Activated T-cell treated with anti-CD3 and anti-CD28 coated beads, Interleukin-2, amount 50 U/mL, for 4 hours (primary cell): ENCODE measurements at places on chromosomes 6 and 20. TPM values are rescaled to one million over a fixed set of nuclear protein-coding genes. Genes with fewer than 3 reads are reported as not detected.

Gene C20orf204
- 3.9 TPM for total RNA-seq

GRCh38 chr20:35017099-35017835 lies 61.6 kb downstream of the MYH7B start:
- no peak for DNase-seq

Gene MPIG6B
- total RNA-seq: not detected

DNA sequence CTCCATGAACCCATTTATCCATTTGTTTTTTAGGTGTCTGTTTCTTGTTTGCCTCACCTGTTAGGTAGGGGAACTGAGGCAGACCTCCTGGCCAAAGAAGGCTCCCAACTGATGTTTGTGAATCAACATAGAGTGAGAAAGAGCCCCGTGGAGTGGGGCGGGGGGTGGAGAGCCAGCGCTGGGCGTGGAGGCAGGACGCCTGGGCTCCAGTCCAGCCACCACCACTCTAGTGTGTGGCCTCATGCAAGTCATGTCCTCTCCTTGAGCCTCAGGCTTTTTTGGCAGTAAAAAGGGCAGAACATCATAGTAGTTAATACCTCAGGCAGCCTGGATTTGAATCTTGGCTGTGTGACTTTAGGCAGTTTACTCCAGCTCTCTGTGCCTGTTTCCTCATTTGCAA lies 42.2 kb upstream of the SCRT2 start:
- no peak for DNase-seq

GRCh38 chr6:169556758-169557548 lies 144.9 kb downstream of the WDR27 start:
- DNase-seq: no peak

Gene PI16
- not detected for total RNA-seq

GRCh38 chr20:4084721-4085120 lies 69.4 kb upstream of the RNF24 start:
- no peak for DNase-seq

Gene KCNK16
- not detected for total RNA-seq

- no peak for DNase-seq
Observed at GRCh38 chr20:24863356-24863755, 85.7 kb upstream of the CST7 start.

GRCh38 chr20:58447511-58448391 lies 58.7 kb downstream of the VAPB start:
- peak; percentile 53 for DNase-seq

GRCh38 chr6:111939902-111940301 lies 66.7 kb upstream of the FYN start:
- no peak for DNase-seq

- DNase-seq: no peak
Observed at GRCh38 chr6:33423777-33424176, 3.9 kb downstream of the SYNGAP1 start.

Gene SNAP91
- not detected for total RNA-seq

DNA sequence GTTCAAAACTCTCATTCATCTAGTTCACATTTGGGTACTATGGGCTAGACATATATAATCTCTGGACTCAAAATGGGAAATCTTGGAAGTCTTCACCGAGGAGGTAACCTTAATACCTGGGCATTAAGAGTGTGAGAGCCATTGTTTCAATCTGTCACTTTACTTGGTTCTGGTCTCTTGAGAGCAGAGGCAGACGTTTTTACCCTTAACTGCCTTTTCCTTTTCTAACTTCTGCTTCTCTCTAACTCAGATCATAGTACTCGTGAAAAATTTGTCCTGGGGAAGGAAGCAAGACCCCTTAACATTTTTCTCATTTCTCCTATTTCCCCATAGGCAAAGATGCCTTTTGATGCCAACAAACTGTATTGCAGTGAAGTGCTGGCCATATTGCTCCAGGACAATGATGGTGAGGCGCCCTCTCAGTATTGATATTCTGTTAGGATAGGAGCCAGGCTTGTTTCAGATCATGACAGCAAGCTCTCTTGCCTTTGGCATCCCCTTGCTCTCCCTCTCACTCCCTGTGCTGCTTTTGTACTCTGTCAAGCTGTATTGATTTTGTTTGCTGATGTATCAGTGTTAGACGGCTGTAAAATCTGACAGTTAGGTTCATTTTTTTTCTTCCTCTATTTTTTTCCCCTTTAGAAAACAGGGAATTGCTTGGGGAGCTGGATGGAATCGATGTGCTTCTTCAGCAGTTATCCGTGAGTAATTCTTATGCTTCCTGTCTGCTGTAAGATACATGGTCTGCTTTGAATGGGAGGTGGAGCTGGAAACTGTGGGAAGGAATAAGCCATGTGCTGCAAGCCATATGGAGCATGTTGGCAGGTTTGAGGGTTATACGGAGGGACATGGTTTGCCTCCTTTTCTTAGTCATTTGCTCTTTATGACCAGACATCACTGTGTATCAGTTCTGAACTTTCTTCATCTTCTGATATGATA lies 83.5 kb downstream of the CTNNBL1 start:
- no peak for DNase-seq

DNA sequence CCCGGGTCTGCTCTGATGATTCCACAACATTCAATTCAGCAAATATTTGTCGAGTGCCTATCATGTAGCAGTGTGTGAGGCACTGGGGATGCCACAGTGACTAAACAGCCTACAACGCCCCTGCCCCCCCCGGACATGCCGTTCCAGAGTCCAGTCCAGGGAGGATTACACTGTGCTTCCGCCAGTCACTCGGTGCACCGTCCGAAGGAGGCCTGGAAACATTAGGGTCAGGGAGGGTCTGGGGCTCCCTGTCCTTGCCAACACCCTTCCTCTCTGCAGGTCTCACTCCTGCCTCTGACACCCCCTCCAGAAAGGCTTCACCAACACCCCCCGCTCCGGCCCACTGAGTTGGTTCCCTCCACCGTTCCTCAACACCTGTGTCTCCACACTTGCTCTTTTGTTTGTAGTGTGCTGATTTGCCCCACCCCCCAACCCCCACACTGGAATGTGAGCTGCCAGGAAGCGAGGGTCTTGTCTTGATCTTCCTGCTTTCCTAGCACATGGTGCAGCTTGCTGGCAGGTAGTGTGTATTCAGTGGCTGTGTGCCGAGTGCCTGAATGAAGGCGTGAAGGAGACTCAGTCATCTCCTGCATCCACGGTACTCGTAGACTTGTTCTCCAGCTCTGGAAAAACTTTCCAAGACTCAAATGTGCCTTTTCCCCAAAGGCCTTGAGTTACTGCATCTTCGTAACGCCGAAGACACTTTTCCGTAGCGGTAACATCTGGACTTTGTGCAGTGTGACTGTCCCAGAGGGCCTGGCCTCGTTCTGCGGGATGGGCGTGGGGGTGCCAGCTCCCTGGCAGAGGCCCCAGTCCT lies 150.4 kb downstream of the ZDHHC14 start:
- DNase-seq: no peak

Gene TRIM38
- total RNA-seq: 9.3 TPM

Gene CRIP3
- not detected for total RNA-seq

- DNase-seq: no peak
Observed at GRCh38 chr20:12315652-12316051, 398.0 kb downstream of the BTBD3 start.

Gene HDGFL1
- total RNA-seq: not detected

Gene KHDC1L
- not detected for total RNA-seq

GRCh38 chr6:106799031-106799894 lies 169.9 kb downstream of the QRSL1 start:
- DNase-seq: no peak

Gene CDH22
- total RNA-seq: not detected

GRCh38 chr6:113595911-113596376 lies 261.2 kb upstream of the MARCKS start:
- DNase-seq: no peak

DNA sequence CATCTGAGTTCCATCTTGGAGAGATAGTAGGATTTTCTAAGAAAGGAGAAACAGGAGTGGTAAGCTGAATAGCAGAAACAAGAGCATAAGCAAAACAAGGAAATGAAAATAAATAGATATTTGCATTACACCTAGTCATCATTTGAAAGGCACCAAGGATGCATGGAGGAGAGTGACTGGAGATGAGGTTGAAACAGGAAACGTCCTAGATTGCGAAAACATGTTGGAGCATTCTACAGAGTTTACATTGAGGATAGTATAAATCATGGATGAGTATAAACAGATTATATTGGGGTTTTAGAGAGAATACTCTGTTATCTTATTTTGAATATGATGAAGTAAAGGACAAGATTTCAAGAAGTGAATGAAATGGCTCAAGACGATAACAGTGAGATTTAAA lies 507.3 kb downstream of the EYS start:
- DNase-seq: no peak

DNA sequence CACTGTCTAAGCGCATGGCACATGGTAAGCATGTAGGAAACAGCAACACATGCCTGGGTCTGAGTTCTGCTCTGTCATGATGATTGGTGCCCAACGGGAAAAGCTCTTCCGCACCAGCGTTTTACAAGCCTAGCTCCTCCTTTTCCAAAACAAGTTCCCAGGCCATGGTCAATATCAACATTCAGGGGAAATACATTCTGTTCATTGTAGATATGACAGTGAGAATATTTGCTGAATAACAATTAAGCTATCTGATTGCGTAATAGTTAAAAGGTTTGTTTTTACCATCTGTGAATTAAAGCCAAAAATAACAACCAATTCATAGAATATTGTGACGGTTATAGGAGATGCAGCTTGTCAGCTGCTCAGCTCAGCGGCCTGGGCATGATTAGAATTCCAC lies 404.3 kb upstream of the SLC35B3 start:
- no peak for DNase-seq

DNA sequence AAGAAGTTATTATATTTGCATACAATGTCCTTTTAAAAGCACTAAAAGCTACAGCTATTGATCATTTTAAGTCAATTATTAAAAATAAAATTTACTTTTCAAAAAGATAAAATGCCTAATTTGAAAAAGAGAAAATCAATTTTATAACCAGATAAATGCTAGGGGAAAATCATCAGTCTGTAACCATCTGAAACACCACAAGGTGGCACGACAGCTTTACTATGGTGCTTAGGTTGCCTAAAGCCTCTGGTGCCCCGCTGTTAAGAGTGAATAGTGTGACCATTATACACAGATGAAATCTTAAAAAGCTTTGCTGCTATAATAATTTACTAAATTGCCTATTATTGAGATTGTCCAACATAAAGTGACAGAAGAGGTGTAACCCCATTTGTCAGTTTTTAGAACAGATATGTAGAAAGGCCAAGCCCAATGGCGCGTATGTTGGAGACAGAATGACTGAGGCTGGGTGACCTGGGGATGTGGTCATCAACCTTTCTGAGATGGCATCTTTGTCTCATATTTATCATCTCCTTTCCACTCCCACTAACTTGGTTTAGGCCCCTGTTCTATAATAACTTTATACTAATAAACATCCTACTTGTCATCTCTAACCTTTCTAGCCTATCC lies 100.8 kb downstream of the MOXD1 start:
- DNase-seq: no peak

DNA sequence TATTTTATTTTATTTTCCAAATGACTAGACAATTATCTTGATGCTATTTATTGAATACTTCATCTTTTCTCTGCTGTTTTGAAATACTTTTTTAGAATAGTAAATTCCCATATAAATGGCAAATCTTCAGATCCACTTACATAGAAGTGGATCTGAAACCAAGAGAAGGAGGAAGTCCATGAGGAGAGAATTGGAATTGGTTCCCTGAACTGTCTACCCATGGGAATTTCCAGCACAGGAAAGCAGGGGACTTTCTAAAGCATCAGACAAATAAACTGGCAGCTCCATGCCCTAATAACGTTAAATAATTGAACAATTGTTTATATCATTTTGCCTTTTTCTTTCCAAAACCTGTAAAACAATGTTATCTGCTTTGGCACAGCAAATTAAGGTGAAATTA lies 47.1 kb upstream of the PNRC1 start:
- DNase-seq: no peak

GRCh38 chr6:85405853-85406198 lies 44.1 kb upstream of the NT5E start:
- DNase-seq: no peak

GRCh38 chr6:140485740-140486449 lies 1111.4 kb upstream of the CITED2 start:
- no peak for DNase-seq

DNA sequence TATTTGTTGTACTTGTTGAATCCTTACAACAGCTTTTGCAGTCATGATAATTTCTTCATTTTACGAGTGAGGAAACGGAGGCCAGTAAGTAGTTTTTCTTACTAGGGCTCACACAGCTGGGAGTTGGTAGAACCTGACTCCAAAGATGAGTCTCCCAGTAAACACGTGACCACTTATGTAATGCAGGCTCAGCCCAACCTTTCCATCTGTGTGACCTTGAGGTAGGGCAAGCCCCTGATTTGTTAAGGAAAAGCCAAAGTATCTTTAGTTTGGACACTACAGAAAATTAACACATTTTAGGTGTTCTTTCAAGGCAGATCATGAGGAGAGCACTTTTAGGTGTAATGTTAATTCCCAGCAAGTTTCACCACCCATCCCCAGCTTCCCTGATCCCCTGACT lies 111.3 kb downstream of the LRRC1 start:
- DNase-seq: no peak

Gene CFAP206
- not detected for total RNA-seq

- DNase-seq: no peak
Observed at GRCh38 chr6:17867880-17868279, 119.6 kb downstream of the KIF13A start.

DNA sequence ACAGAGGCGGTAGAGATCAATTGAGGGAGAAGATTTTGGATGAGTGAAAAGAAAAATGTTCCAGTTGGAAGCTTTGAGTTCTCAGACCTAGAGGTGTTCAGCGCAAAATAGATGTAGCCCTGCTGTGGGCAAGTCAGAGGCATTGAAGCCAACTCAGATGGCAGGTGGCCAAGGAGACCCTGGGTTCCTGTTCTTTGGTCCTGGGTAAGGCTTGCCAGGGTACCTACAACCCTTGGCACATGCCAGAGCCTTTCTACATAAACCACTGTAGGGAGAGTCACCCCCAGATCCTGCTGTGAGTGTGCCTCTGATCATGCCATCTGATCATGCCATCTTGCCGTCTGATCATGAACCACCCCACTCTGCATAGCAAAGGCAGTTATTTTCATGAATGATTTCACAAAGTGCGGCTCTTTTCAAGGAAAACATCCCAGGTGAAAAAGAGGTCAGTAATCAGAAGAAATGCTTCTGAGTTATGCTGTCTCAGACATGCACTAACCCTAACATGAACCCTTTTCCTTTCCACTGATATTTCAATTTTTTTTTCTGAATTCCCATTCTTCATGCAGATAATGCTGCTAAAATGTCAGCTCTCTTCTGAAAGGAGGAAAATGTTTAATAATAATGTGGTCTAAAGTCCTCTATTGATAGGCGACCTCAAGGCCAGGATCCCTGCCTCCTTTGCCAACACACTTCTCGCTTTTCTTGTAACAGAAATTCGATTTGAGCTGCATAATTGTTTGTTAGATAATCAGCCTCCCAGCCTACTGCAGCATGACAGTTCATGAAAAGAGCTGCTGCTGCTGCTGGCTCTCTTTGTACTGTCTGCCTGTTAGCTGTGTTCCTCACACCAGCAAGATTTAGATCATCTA lies 153.6 kb downstream of the MTHFD1L start:
- no peak for DNase-seq
